ENCODE measurements at places on chromosomes 13 and 19. TPM values are rescaled to one million over a fixed set of nuclear protein-coding genes. Genes with fewer than 3 reads are reported as not detected.

The ZFP14 gene
- total RNA-seq: 6.0 TPM

The GZMM gene
- not detected for total RNA-seq

The ADPRHL1 gene
- 2.8 TPM for total RNA-seq

The CD209 gene
- total RNA-seq: not detected

The URAD gene
- not detected for total RNA-seq

The LIM2 gene
- total RNA-seq: not detected

The GARIN5A gene
- 0.26 TPM for total RNA-seq

The CAB39L gene
- total RNA-seq: 10.7 TPM

The LAIR1 gene
- not detected for total RNA-seq

The CAPNS1 gene
- total RNA-seq: 549 TPM

The PDE4C gene
- total RNA-seq: 2.9 TPM

The DNAAF3 gene
- 0.26 TPM for total RNA-seq

The IQCN gene
- 0.63 TPM for total RNA-seq

The FSTL3 gene
- total RNA-seq: 24.1 TPM

The EHD2 gene
- total RNA-seq: 160 TPM

The LGALS4 gene
- total RNA-seq: 0.09 TPM

The ZNF99 gene
- total RNA-seq: not detected

The CYSLTR2 gene
- total RNA-seq: not detected

The TEX29 gene
- total RNA-seq: 0.17 TPM

The TDRD3 gene
- total RNA-seq: 18.9 TPM

The ZNF420 gene
- total RNA-seq: 9.1 TPM

The RDH8 gene
- not detected for total RNA-seq

The OR7C1 gene
- not detected for total RNA-seq

The KIR2DL4 gene
- not detected for total RNA-seq

The ACP7 gene
- 0.17 TPM for total RNA-seq

The SYCN gene
- total RNA-seq: not detected

The PPP5C gene
- total RNA-seq: 42.1 TPM

The C19orf38 gene
- total RNA-seq: 1.2 TPM

The FGF22 gene
- 0.16 TPM for total RNA-seq

The GPR12 gene
- not detected for total RNA-seq

The LONP1 gene
- total RNA-seq: 105 TPM

The ZIK1 gene
- 5.2 TPM for total RNA-seq

The FBXO17 gene
- total RNA-seq: 23.0 TPM

The ADAMTSL5 gene
- 3.9 TPM for total RNA-seq

The FOSB gene
- 0.79 TPM for total RNA-seq

The ZNF576 gene
- 8.2 TPM for total RNA-seq

The CCDC70 gene
- not detected for total RNA-seq

The MUC16 gene
- total RNA-seq: not detected

The CSNK1G2 gene
- 39.4 TPM for total RNA-seq

The DOCK9 gene
- 10.6 TPM for total RNA-seq

The PIP5K1C gene
- 33.6 TPM for total RNA-seq

The NLRP4 gene
- total RNA-seq: not detected

The EFNB2 gene
- 0.09 TPM for total RNA-seq

The TPTE2 gene
- not detected for total RNA-seq

The SLC1A6 gene
- not detected for total RNA-seq

The C1QTNF9 gene
- 0.09 TPM for total RNA-seq

The KCNRG gene
- 5.2 TPM for total RNA-seq

The EXOC3L2 gene
- 0.16 TPM for total RNA-seq

The SPIB gene
- total RNA-seq: not detected

The FRY gene
- total RNA-seq: 9.2 TPM

The LINGO3 gene
- not detected for total RNA-seq

The DACH1 gene
- total RNA-seq: under 0.01 TPM

The NLRP7 gene
- total RNA-seq: not detected

The MISP gene
- total RNA-seq: 0.32 TPM

The TNNT1 gene
- total RNA-seq: 33.3 TPM

The TMC4 gene
- total RNA-seq: 0.43 TPM

All from bronchial smooth muscle cell (primary cell).